ENCODE measurements at places on chromosomes 4 and X.

- no peak for DNase-seq
Measured at GRCh38 chrX:1727531-1728027, 112.7 kb downstream of the ASMT start.

DNA sequence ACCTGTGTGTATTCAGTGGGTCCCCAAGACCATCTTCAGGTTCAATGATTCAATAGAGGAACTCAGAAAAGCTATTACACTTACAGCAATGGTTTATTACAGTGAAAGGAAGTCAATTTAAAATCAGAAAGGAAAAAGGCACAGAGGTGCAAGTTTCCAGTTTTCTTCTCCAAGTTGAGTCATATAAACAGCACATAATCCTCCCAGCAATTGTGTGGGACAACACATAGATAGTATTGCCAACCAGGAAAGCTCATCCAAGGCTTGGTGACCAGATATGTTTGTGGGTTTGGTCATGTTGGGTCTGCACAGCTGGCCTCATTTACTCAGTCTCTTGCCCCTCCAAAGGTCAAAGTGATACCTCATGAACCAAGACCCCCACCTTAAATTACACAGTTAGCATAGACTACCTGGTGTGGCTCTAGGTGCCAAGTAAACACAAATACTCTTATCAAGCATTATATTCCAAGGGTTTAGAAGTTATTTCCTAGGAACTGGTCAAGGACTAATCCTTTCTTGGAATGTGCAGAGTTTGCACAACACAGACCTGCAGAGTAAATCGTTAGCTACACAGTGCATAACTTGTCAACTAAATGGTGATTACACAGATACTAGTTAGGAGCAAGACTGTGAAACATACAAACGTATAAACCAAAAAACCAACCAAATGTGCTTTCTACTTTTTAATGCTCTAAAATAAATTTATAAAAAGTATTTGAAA, 777.3 kb downstream of the PCDH18 start:
- no peak for DNase-seq

DNA sequence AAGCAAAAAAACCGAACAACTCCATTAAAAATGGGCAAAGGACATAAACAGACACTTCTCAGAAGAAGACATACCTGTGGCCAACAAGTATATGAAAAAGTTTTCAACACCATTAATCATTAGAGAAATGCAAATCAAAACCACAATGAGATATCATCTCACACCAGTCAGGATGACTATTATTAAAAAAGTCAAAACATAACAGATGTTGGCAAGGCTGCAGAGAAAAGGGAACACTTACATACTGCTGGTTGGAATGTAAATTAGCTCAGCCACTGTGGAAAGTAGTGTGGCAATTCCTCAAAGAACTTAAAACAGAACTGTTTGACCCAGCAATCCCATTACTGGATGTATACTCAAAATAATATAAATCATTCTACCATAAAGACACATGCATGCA, 436.3 kb downstream of the KLHL13 start:
- DNase-seq: no peak

DNA sequence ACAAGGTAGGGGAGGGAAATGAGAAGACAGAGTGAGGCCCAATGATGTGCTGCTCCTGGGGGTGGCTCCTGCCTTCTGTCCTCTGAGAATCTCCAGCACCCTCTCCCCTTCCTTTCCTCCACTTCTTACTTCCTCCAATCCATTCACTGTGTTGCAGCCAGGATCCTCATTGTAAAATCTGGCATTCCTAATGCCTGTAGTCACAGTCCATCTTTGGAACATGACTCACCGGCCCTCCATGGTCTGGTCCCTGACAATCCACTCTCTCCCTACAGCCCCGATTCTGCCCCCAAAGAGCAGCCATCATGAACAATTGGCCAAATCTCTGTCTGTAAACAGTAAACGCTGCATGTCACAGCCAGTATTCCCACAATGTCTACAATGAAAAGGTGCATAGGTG, 72.9 kb downstream of the CLNK start:
- DNase-seq: no peak

DNA sequence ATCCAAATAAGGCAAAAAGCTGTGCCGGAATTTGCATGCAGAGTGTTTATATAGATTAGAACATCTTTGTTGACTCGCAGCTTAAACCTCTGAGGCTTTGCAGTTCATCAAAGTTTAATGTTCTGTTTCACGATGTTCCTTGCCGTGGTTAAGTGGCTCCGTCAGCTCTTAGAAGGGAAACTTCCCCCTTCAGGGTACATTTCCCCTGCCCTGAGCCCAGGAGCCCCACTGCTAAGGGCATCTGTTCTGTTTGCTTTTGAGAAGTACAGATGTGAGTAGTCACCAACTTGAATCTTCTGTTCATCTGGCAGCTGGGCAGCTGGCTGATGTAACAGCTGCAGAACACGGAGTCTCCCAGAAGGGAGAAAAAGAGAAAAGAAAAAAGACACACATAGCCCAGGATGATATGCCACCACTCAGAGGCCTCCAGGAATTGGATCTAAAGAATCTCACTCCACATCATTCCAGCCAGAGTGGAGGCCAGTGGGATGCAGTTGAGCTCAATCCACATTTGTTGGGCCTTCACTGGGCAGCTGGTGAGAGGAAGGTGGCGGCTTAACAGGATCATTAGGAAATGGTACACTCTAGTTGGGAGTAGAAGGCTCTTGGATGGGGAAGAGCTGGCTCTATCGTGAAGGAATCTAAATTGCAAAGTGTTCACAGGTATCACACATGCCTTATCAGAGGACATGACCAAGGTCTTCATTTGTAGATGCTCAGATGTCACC, 178.7 kb upstream of the RBPJ start:
- no peak for DNase-seq

DNA sequence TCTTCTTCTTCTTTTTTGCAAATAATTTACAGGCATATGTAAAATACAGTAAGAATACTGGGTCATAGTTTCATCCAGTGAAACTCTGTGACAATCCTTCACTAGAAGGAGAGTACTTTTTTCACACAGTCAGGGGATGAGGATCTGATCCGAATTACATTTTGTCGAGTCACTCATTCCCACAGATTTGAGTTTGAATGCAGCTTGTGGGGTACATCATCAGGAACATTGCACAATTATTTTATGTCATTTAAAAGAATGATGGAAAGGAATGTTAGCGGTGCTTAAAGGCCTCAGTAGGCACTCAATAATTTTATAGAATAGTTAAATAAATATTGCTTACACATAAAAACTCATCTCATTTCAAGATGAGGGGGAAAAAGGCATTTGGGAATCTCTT, 88.6 kb downstream of the CHRNA9 start:
- DNase-seq: no peak

GRCh38 chr4:129788486-129788885, 692.5 kb downstream of the C4orf33 start:
- no peak for DNase-seq

- no peak for DNase-seq
Measured at GRCh38 chr4:183746305-183747229, 87.5 kb downstream of the TRAPPC11 start.

DNA sequence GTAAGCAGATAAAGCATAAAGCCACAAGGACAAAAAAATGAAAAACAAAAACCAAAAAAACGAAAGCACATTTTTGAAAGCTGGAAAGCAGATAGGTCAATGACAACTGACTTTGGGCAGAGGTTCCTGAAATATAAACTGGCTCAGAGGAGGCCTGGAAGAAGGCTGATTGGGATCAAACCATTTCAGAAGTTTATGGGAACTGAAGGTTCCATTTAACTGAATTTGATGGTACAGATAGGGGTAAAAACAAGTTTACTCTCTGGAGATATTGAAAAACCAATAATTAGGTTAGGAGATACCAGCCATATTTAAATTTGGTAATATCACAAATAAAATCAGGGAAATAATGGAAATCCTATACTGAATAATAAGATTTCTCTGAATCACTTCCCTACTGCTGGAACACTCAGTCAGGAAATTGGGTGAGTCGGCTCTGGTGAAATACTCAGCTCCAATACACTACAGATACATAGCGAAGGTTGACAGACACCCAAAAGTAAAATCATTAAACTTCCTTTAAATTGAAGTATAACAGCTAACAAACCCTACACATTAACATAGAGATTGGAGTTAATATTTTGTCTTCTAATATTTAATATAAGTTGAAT, 1584.3 kb downstream of the STIM2 start:
- DNase-seq: no peak

GRCh38 chrX:154458116-154458953, at the start of gene PLXNA3:
PLXNA3 (plus strand) TSS chrX:154458281; CDS start chrX:154460184, 1,903 bp downstream.
- peak; percentile 87 for DNase-seq

DNA sequence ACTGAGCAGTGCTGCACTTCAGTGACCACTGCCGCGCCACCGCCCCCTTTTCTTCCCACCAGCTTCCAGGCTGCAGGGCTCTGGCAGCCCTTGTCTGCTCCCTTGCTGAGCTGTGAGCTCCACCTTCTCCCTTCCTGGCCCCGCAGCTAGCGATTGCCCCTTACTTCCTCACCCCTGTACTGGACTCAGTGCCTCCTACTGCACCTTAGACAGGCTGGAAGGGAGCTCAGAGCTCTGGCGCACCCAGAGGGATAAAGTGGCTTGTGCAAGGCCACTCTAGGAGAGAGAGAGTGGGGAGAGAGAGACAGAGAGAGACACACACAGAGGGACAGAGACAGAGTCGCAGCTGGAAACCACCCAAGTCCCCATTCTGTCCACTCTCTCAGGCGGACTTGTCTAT, 6.0 kb downstream of the RASL11B start:
- no peak for DNase-seq

- no peak for DNase-seq
Measured at GRCh38 chrX:38746102-38746501, 55.2 kb upstream of the MID1IP1 start.

DNA sequence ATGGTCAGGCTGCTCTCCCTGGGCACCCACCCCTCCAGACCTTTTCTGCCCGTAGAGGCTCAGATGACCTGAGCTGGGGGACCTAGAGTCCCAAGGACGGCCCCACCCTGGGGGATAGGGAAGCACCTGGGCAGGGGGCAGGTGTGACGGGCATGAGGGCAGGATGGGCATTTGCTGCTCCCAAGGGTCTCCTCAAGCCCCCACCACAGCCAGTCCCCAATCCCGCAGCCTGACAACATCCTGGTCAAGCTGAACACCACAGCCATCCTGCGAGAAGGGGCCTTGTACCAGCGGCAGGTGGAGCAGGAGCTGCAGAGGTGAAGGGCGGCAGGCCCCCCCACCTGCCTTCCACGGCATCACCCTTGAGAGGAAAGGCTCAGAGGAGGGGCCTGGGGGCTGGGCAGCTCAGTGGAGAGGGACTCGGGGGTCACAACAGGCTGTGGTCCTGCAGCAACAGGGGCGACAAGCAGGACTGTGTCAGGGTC, 17.8 kb upstream of the RNF4 start:
- no peak for DNase-seq

DNA sequence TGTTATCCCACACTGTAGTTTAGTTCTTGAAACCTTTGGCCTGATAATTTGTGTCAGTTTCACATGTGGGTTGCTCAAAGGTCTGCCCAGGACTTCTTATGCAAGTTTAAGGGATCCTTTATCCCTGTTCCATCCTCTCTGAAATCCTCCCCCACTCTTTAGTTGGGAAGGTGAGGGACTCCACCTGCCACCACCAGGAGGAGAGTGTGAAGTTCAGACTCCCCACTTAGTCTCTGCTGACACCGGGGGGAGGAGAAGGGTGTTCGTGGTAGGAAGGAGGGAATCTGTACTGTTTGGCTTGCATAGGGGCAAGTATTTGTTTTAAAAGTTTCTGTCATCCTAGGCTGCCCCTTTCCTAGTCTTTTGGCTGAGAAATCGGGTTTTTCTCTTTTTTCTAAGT, 211.8 kb downstream of the PPP4R3C start:
- no peak for DNase-seq

DNA sequence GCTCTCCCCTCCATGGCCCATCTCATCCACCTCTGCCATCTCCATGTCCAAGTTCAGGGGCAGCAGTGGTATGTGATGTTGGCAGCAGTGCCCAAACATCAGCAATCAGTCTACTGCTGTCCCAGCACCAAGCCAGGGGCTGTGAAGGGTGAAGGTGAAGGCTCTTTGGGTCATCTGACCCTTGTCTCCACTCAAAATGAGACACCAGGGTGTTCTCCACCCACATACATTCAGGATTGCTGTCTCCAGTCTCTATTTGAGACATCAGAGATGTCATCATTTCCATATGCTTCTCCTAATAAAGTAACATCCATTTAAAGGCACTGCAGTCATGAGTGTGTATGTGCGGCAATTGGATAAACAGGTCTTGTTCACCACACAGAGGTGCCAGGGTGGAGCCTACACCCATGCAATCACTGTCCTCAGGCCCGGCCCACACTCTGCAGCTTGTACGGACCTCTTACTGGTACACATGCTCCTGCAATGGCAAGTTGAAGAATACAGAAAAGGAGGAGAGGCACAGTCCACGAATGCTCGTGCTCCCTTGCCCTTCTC, 22.2 kb downstream of the MAML3 start:
- DNase-seq: no peak

DNA sequence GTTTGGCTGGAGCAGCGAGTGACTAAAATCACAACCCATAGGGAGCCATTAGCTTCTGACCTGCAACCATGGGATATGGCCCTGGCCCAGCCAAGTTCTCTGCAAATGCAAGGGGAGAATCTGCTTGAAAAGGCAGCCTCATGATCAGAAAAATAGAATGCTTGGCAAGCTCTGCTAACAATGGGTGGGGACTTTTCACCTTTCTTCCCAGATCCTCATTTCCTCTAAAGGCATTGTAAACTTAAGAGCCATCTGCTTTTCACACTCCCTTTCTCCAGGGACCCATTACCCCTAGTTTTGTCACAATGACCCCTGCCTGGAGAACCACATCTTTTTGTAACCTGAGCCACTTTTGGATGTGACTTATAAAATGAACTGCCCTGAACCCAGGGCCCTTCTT, 104.3 kb downstream of the PARM1 start:
- no peak for DNase-seq

GRCh38 chr4:42464550-42465094, 67.3 kb downstream of the SHISA3 start:
- no peak for DNase-seq

Data from spleen (tissue), 13 donors.